ENCODE measurements at places on chromosomes 1 and 21.

DNA sequence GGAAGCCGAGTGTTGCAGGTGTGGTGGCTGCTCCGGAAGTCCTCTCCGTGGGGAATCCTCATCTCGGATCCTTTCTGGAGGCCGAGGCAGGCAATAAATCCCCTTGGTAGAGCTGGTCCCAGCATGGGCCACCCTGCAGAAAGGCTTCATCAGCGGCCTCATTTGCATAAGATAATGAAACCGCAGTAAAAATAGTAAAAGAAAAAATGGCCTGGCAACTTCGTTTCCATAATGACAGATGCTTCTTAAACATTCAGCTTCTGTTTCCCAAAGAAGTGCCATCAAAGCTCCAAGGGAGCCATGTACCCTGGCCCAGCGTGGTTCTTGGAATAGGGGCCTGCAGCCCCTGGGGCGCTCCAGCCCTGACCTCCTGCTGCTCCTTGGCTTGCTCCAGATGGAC lies 244.1 kb downstream of the GRIK3 start:
- DNase-seq: no peak

DNA sequence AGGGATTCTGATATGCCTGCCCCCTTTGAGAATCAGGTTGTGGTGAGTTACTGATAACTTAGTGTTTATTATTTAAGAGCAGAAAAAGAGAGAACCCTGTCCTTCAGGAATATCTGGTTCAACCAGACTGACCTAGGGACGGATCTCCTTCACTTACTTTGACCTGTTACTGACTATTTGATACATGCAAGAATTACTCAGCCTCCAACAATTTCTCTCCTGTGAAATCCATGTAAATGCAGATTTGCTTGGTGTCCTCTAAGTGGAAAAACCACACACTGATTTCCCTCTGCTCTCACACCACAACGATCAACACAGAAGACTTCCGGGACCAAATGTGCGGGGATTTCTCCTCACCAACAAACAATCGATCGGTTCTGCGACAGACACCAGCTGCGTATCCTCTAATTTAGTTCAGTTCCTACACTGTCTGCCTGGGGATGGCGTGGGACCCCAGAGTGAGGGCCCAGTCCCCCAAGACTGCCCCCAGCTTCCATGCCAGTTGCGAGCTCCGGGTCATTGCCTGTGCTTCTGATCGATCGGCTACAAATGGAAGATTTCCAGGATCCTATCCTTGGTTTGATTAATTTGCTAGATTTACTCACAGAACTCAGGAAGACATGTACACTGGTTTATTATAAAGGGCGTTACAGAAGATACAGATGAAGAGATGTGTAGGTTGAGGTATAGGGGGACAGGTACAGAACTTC lies 51.7 kb downstream of the BACE2 start:
- DNase-seq: no peak

- DNase-seq: no peak
These were observed 12.4 kb downstream of the TRIM62 start for GRCh38 chr1:33169290-33170055.

- no peak for DNase-seq
These were observed 30.4 kb downstream of the CTH start for GRCh38 chr1:70441392-70442035.

DNA sequence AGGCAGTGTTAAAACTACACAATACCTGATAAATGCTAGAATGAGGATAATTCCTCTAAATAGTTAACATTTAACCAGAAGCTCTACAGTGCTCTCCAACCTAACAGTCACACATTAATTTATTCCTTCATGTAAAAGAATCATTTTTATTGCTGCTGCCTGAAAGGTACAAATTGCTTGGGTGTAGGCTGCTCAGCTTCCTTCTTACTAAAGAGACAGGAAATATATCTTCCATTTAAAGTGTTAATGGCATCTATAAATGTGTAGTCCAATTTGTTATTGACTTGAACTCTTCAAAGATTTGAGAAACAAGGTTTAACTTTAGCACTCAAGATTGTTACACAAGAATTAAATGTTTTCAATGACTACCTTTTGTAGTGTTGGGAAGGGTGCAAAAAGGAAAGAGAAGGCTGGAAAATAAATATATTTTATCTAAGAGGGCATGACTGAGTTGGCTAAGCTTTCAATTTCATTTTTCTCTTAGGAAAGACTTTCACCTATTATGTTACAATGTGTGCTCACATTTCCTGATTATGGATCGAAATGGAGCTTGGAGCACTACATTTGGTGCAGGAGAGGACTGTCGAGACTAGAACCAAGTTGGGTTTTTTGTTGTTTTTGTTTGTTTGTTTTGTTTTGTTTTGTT lies 105.5 kb upstream of the CACYBP start:
- DNase-seq: no peak

DNA sequence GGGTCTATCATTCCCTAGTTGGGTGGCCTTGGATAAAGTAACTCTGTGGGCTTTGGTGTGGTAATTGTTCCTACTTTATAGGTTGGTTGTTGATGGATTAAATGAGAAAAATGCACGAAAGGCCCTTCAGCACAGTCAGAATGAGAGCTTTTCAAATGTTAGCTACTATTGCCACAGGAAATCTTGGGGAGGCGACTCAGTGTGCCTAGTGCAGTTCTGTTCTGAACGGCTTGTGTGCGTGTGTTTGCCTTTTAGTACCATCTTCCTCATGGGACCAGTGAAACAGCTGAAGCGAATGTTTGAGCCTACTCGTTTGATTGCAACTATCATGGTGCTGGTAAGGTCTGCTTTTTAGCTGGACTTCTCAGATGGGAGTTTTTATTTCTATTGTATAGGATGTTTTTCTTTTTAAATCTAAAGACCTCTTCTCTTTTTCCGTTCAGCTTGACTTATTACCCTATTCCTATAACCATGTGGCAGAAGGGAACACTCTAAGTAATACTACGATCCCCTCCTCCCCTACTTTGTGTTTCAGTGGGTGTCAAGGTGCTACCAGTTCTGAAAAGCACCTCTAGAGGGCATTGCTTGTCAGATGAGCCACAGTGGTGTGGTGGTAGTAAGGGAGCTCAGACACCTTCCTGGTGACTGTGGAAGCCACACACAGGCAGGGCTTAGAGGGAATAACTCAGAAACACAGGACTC lies 9.2 kb downstream of the SFT2D2 start:
- peak; percentile 56 for DNase-seq

DNA sequence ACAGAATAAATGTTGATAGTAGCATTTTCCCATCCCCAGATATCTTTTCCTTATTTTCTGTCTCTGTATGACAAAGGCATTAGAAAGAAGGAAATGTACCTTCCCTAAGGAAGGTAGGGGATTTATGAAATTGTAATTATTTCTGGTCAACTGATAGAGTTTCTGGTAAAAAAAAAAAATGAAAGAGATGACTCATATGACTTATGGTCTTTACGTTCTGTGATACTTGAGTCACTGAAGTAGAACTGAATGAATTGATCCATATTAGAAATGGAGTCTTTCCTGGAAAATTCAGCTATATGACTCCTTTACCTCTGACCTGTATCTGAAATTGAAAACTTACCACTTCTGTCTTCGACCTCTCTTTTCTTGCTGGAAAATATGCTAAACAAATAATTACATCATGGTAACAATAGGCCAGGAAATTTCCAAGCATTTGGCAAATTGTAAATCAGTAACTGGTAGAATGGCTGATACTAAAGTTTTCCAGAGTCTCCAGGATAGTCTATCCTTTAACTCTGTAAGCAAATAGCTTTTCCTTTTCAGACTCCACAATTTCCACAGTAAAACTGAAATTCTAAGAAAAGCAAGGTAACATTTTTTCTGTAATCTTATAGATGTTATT lies 364.3 kb upstream of the PTBP2 start:
- DNase-seq: no peak

DNA sequence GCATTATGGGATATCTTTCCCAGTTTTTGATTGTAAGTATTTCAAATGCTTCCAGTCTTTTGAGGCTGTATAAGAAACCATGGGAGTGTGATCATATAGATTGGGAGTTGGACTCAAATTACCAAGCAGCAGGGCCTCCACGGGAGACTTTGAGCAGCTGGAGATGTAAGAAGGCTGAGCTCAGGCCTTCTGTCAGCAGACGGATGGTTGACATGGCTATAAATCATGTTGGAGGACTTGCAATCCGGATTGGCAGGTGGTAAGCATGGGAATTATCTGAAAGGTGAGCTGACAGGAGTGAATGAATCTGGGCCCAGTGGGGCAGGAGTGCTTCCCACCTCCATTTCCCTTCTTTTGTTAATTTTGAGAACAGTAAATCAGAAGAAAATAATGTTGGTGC lies 83.2 kb upstream of the PPM1J start:
- no peak for DNase-seq

DNA sequence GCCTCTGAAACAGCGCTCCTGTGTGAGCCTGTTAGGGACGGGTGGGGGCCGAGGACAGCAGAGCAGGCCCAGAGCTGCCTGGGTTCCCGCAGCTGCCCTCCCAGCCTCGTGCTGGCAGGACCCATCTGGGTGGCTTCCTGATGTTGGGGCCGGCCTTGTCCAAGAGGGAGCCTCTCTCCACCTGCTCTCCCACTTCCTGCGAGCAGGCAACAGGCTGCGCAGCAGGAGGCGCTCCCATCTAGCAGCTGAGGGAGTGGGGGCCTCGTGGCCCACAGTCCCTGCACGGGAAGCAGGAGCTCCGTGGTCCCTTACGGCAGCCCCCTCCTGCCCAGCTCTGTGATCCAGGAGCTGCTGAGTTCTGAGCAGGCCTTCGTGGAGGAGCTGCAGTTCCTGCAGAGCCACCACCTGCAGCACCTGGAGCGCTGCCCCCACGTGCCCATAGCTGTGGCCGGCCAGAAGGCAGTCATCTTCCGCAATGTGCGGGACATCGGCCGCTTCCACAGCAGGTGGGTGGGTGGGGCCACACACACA lies 68.0 kb downstream of the TRIM11 start:
- DNase-seq: no peak

GRCh38 chr21:44443291-44443890 lies 11.9 kb upstream of the LRRC3 start:
- no peak for DNase-seq

- no peak for DNase-seq
These were observed 586 bp upstream of the AGPAT3 start for GRCh38 chr21:43864313-43864961.

DNA sequence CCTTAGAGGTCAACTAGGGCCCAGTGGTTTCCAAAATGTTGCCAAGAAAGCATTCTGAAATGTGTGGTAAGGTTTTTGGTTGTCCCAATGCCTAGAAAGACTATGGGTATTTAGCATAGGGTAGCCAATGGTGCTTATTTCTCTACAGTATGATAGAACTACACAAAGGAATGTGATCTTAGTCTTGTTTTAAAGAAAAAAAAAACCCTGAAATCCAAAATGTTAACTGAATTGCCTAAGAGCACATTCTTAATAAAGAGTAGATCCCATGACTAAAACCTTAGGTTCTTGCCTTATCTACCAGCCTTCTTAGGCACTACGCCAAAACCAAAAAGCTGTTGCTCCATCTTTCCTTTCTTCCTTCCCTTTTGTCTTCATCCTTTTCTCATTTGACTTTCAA lies 428.2 kb downstream of the MRPL39 start:
- peak; percentile 36 for DNase-seq

- no peak for DNase-seq
These were observed 6.1 kb downstream of the IER5 start for GRCh38 chr1:181094416-181095212.

GRCh38 chr1:197614916-197615692 lies 160.2 kb downstream of the DENND1B start:
- DNase-seq: peak; percentile 42

DNA sequence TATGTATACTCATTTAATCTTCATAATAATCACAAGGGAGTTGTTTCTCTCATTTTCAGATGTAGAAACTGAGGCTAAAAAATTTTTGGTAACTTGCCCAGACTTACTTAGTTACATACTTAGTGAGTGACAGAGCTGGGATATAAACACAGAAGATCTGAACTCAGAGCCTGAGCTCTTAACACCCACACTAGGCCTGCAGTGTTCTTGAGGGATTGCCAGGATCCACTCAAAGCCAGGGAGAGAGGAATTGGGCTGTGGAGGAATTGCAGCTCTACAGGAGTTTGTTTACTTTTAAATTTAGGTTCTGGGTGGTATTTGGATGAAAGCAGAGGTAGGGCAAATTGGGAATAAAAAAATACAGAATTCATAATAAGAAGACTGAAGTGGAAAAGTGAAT lies 515.1 kb upstream of the PLXNA2 start:
- DNase-seq: no peak

GRCh38 chr1:59481881-59482505 lies 185.1 kb downstream of the FGGY start:
- DNase-seq: peak; percentile 72

DNA sequence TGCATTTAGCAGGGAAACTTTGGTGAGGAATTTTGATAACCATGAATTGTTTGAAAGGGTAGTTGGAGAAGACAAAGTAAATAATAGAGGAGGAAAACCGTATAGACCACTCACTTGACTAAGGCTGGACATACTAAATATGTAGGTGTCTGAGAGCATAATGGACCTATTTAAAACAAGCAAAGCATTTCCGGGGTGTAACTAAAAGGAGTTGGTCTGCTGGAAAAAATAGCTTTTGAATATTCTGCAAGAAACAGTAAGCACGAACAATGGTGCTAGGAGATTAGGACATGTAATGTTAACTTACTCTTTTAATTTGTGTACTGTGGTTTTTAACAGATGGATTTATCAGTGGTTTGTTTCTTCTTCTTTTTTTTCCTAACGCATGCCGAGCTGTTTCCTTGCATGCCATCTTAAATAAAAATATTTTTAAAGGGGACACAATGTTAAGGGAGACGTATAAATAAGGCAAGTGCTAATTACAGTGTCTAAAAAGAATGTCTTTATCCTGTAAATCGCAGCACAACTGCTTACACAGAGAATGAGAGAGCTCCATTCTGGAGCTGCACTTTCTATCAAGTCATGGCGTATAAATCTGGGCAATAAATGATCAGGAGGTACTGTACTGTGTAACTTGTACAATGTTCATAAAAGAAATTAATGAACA lies 492.1 kb downstream of the LMO4 start:
- DNase-seq: no peak

GRCh38 chr21:34544032-34544496 lies 32.1 kb upstream of the KCNE1 start:
- peak; percentile 81 for DNase-seq

DNA sequence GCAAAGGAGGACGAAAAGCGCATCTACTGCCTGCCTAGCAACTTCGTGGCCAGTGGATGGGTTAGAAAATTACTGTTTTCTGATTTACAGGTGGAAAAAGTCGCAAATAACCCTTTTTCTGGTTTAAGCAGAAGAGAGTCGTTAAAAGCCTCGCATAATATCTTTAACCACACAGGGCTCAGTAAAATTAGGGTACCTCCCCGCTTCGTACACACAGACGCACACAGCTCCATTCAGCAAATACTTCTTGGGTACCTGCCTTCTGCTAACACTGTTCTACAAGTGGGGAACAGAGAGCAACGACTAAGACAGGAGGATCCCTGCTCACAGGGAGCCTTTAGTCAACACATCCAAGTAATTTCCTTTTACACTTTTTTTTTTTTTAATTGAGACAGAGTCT lies 704 bp downstream of the ALG6 start:
- DNase-seq: no peak

DNA sequence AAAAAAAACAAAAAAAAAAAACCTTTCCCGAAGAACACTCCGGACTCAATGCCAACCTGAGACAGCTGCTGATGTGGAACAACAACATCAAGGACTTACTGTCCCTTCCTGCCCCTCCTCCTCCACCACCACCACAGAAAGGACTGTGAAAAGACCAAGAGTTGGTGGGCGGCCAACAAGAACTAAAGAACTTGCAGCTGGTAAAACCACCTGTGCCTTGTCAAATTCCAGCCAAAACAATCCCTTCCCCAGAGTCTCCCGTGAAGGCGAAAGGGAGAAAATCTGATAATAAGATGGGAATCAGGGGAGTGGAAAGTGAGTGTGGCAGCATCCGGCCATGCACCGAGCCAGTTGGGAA lies 88.9 kb downstream of the PROX1 start:
- DNase-seq: no peak
